T-helper 1 cell (primary cell): ENCODE measurements at places on chromosomes 1 and 21.

DNA sequence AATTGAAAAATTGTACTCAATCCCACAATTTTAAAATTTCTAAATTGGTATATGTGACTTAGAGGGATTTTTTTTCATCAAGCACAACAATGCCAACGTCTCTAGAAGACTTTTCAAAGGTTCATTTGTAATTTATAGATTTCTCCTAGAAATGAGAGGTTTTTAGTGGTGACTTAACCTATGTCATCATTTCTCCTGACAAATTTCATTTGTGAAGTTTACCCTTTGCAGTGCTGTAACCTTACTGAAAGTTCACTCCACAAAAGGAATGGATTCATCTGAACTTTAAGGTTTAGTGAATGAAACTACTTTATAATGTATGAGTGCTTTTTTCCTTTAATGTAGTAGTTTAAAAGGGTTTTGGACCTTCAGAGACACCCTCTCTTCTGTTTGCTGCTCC lies 16.1 kb downstream of the RBM15 start:
- DNase-seq: no peak

DNA sequence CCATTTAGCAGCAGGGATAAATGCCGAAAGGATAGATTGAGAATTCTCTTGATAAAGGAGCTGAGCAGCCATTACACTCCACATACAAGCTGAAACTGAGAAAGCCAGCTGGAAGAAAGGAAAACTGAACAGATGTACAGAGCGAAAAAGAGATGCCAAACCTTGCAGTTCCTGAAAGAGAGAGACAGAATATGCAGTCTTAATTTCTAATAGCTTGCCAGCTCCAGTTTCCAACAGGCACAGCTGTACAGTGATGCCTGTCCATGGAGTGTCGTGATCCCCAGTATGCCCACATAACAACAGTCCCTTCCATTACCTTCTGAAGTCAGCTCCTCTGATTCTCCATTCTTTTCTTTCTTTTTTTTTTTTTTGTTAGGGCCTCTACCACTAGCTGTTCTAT lies 22.7 kb downstream of the ABL2 start:
- no peak for DNase-seq

DNA sequence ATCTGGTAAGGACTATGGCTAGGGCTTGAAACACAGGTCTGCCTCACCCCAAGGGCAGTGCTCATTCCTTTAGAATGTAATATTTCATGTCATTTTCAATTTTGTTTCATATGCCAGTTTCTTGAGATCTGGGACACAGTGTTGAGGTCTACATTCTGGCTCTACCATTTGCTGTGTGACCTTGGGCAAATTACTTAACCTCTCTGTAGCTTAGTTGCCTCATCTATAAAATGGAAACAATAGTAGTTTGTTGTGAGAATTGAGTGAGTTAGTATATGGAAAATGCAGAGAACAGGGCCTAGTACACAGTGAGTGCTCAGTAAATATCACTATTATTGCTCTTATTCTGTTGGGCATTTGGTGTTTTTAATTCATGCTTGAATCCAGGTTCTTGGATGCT lies 84.4 kb downstream of the WDR3 start:
- DNase-seq: no peak

DNA sequence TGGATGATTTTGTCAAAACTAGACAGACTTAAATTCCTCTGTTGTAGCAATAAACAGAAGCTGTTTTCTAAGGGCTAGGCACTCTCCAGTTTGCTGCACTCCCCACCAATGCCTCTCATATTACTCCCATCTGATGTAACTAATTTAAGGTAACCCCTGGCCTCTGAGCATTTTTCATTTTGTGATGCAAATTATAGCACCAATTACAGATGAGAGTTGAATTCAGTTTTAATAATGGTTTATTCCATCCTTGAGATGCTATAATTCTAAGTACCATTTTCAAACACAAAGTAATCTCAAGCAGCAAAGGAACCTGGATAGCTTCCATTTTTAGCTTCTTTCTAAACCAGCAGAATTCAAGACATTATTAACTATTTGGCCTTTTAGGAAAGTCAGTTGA lies 280.4 kb upstream of the DAB1 start:
- DNase-seq: no peak

DNA sequence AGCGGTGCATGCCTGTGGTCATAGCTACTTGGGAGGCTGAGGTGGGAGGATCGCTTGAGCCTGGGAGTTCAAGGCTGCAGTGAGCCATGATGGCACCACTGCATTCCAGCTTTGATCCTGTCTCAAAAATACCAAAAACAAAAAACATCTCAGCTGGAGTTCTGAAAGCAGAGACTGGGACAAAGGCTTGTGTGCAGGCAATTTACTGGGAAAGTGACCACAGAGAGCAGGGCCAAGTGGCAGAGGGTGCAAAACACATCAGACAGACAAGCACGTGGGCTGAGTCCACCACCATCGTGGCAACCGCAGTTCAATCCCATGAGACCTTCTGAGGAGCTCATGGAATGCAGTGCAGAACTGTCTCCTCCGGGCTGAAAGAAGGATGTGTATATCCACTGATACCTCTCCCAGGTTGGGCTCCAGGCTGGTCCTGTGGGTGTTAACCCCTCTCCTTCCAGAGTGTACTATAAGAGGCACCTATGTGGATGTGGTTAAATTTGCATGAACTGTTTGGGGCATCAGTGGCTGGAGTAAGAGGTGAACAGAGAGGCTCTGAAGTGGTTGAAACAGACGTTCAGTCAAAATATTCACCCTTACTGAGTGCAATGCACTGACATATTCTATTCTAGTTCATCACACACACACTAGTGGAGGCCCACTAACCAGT lies 10.8 kb downstream of the PIGP start:
- DNase-seq: no peak

- no peak for DNase-seq
These were observed 5.3 kb upstream of the TXNIP start for GRCh38 chr1:146001709-146002108.

- no peak for DNase-seq
These were observed 8.5 kb downstream of the MAP10 start for GRCh38 chr1:232813760-232814159.

DNA sequence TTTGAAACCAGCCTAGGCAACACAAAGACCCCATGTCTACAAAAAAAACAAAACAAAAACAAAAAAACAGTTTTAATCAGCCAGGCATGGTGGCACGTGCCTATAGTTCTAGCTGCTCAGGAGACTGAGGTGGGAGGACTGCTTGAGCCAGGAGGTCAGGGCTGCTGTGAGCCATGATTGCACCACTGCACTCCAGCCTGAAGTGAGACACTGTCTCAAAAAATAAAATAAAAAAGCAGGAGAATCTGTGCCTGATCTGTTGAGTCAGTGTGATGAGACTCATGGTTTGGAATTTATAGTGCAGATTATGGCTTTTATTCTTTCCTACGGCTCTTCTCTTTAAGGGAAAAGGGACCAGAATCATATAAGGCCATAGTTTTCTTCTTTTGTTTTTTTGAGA lies 16.5 kb downstream of the TRIT1 start:
- DNase-seq: no peak

- DNase-seq: no peak
These were observed 675.1 kb upstream of the BRINP3 start for GRCh38 chr1:191152776-191153175.

GRCh38 chr21:43365611-43366426 lies 61.1 kb downstream of the SIK1 start:
- no peak for DNase-seq

DNA sequence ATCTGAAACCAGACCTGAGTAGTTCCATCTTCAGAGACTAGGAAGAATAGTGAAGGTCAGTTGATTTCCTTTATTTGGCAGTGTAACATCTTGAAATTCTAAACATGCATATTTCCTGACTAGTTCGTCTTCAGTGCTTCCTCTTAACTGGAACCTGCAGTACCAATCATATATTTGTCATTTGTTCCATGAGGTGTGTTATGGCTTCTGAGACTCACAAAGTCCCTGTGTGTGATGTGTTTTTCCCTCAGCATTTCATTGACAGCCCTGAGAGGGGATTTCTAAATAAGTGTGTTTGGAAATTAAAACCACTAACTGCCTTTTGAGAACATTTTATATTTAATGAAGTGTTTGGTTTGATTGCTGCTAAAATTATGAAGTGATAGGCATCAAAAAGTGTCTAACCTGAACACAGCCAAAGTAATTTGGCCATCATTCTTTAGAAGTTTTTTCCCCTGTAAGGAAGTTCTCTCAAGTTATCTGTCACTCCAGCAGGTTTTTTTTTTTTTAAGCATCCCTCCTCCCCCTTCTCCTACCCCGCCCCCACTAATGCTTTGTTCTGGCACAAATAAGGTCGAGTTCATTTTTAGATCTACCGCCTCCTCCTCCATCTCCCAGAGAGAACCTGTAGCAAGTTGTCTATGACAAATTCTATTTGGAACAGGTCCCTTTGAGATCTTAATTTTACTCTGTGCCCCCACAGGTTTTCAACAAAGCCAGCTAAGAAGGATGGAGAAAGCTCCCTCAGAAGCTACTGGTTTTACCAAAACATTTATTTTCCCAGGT lies 61.4 kb downstream of the TMEM200B start:
- no peak for DNase-seq

GRCh38 chr1:206470692-206471414 lies 577 bp downstream of the IKBKE start:
- DNase-seq: no peak

- DNase-seq: no peak
These were observed 1.8 kb downstream of the ADGRB2 start for GRCh38 chr1:31762323-31762722.

DNA sequence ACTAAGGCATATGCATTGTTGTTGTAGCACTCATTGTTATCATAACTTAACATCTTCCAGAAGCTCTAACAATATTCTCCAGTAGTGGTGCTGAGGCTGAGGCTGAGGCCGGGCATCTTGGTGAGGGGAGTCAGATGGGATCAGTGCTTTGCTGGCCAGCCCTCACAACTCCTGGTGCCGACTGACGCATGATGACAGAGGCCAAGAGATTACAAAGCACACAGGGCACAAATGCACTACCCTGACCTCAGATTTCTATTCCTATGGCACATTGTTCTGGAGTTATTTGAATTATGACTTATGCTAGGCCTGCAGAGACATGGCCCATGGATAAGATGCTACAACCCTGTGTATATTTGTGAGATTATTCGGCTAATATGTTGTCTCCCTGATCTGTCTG lies 8.3 kb upstream of the IGSF5 start:
- no peak for DNase-seq

GRCh38 chr1:238099871-238100270 lies 209.1 kb upstream of the ZP4 start:
- no peak for DNase-seq

- no peak for DNase-seq
These were observed 34.9 kb upstream of the IVNS1ABP start for GRCh38 chr1:185351734-185352466.

DNA sequence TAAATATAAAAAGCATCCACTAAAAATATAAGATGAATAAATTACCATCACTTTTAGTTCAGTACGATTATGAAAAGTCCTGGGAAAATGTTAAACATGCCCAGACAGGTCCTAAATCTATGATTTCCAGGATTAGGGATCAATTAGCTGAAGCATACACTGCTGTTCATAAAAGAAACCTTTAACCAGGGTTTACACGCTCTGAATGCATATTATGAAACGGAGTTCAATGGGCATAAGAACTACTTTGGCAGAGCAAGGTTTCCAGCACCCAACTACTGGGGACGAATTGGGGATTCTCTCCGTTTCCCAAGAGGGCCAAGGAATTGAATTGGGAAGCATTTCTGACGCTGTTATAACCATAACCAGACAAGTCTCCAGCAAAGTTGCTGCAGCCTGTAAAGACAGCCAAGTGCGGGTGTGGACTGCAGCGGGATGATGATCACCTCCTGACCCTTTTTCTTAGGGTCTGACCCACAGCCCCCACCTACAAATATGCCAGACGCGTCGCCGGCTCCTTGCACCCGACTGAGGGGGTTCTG lies 1.6 kb downstream of the SLC30A1 start:
- DNase-seq: no peak

DNA sequence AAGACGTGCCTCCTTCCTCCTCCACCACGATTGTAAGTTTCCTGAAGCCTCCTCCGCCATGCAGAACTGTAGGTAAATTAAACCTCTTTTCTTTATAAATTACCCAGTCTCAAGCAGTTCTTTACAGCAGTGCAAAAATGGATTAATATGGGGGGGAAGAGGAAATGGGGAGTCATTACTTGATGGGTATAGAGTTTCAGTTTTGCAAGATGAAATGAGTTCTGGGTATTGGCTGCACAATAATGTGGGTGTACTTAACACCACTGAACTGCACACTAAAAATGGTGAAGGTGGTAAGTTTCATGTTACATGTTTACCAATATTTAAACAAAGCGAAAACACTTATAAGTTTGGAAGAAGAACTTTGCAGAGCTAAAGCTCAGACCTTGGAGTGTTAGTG lies 24.3 kb upstream of the DISP1 start:
- DNase-seq: no peak

DNA sequence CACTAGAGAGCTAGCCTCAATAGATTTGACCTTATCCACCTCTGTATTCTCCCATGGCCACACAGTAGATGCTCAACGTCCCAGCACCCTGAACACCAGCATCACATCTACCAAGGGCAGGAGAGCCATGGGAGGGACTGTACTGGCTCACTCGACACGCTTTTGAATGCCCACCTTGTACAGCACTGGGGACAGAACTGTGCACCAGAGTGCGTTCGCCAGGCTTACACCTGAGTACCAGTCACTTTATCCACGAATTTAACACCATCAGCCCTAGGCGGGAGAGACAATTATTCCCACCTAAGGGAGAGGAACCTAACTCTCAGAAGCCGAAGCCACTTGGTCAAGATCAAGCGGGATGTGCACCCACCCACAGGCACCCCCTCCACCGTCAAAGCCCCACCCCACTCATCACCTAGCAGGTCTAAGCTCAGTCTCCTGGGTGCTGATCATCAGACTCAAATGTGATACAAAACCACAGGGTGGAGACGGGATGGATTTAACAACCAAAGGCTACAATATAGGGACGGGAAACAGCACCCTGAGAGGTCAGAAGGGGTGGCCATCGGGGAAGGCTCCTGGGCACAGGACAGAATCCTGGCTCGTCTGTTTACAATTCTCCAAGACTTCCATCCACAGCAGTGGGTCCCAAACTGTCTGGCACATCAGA lies 110.5 kb downstream of the GLIS1 start:
- no peak for DNase-seq

DNA sequence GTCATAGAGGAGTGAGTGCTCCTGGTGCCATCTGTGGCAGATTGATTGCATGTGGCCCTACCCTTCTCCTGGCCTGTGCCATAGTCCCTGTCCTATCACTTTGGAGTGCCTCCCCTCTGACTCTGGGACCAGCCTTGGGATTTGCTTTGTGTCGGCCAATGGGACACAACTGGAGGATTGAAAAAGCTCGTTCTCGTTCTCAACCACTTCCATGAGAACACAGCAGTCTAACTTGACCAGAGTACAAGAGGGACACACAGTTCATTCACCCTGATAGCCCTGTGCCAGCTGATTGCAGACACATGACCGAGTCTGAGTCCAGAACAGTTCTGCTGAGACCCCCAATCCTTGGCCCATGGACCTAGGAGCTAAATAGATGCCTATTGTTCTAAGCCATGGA lies 47.8 kb downstream of the C1orf198 start:
- DNase-seq: no peak

- no peak for DNase-seq
These were observed 8.1 kb upstream of the GREM2 start for GRCh38 chr1:240619906-240620621.

GRCh38 chr1:56436296-56436695 lies 143.1 kb downstream of the PLPP3 start:
- no peak for DNase-seq
